Stimulated activated CD8-positive, alpha-beta memory T cell treated with anti-CD3 and anti-CD28 coated beads, Interleukin-15, amount 100 ng/mL, for 24 hours (primary cell): ENCODE measurements at places on chromosomes 6 and 20.

DNA sequence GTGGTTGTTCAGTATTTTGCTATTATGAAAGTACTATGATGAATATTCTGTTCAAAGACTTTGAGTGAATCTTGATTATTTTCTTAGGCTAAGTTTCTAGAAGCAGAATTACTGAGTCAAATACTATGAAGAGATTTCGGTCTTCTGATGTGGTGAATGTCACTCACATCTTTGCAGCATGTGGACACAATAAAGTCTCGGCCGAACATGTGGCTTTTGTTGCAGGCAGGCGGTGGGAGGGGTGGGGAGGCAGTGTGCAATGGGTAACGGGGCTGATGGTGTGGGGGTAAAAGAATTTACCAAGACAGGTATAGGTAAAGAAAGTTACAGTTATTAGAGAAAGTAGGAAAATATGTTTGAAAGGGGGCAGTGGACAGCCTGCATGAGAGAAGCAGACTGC, 156.4 kb upstream of the DTNBP1 start:
- DNase-seq = no peak

GRCh38 chr20:3380228-3381070, 27.0 kb downstream of the DNAAF9 start:
- DNase-seq = no peak

DNA sequence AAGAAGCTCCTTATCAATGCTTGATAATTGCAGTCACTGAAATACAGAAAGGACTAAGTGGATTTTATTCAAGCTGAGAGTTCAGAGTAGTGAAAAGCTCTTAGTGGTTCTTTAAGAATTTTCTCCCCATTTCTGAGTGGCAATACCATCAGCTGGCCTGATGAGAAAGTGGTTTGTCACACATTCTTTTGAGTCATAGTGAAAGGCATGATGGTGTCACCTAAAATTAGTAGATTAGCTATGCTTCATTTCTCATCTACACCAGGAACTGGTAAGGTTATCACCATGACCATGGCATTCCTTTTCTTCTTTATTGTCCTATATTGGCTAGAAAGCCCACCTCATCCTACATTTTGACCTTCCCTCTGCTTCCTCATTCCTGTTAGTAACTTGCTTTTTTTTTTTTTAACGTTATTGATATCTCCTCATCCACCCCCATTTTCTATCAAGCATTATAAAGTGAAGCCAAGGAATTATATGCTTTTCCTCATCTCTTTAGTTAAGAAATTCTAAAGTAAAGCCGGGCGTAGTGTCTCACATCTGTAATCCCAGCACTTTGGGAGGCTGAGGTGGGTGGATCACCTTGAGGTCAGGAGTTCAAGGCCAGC, 67.4 kb upstream of the LOC128125822 start:
- DNase-seq = no peak

GRCh38 chr6:223763-224162, 68.5 kb upstream of the DUSP22 start:
- no peak for DNase-seq

DNA sequence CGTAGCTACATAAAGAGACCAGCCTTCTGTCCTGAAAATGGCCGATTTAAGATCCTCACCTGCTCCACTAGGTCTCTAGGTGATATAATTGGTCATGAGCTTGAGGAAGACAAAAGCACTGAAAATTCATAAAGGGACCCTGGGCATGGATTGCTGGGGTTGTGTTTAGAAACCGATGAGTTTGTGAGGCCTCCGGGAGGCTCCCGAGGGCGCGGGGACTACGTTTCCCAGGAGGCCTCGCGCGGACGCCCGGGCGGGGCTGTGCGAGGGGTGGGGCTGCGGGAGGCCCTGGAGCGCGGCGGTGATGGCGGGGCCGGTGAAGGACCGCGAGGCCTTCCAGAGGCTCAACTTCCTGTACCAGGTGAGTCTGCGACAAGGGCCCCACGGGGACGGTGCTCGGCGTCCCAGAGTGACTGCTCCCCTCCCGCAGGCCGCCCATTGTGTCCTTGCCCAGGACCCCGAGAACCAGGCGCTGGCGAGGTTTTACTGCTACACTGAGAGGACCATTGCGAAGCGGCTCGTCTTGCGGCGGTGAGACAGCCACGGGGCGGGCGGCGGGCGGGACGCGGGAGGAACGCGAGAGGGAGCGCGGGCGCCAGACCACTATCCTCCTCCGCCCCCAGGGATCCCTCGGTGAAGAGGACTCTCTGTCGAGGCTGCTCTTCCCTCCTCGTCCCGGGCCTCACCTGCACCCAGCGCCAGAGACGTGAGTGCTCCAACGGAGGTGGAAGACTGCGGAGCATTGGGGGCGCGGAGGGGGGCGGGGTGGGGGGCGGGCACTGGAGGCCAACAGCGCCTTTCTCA, at the start of gene RPP21:
RPP21 (plus strand) TSS at position 289 of the 804 bp plus-strand sequence; CDS start at position 305, 16 bp downstream.
- peak; percentile 67 for DNase-seq

DNA sequence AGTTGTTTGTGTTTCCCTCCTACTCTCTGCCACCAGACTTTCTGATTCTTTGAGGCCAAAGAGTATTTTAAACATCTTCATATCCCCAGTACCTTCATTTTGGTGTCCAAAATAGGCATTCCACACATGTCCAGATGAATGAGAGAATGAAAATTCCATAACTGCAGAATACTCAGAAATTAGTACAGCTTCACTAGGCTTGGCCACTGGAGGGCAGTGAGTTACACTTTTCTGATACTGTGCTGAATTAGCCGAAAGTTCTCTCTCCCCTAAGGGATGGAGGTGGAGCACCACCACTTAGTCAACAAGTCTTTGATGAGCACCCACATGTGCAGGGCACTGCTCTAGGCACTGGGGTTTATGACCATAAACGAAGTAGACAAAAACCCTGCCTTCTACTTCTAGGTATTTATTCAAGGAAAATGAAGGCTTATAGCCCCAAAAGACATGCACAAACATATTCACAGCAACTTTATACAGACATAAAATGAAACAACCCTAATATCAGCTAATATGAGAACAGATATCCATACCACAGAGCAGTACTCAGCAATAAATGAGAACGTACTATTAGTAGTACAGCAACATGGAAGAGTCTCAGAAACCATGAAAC, 46.1 kb upstream of the TMEM217 start:
- no peak for DNase-seq

- no peak for DNase-seq
Observed at GRCh38 chr20:59645761-59646171, 41.4 kb downstream of the PHACTR3 start.

GRCh38 chr6:33017018-33017417, 7.6 kb upstream of the HLA-DOA start:
- no peak for DNase-seq

- DNase-seq = no peak
Observed at GRCh38 chr6:134457941-134458340, 140.0 kb upstream of the SGK1 start.
